ENCODE measurements at places on chromosomes 11 and 22.

DNA sequence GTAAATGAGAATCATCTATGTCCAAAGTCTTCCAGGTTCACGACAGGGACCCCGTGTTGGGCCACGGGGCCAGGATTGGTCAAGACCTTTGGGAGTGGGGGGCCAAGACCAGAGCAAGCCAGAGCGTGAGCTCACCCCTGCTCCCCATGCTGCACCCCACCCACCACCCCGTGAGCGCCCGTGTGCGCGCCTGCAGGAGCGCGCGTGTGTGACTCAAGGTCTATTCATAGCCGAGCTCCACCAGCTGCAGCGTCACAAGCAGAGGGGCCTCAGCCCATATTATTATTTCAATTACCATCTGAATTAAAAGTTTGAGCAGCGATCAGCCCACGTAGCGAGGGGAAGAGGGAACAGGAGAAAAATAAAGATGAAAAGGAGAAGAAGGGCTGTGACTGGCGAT, 5.2 kb downstream of the KCNJ4 start:
- no peak for DNase-seq

GRCh38 chr11:11125618-11126017, 227.4 kb downstream of the CSNK2A3 start:
- DNase-seq, result no peak

DNA sequence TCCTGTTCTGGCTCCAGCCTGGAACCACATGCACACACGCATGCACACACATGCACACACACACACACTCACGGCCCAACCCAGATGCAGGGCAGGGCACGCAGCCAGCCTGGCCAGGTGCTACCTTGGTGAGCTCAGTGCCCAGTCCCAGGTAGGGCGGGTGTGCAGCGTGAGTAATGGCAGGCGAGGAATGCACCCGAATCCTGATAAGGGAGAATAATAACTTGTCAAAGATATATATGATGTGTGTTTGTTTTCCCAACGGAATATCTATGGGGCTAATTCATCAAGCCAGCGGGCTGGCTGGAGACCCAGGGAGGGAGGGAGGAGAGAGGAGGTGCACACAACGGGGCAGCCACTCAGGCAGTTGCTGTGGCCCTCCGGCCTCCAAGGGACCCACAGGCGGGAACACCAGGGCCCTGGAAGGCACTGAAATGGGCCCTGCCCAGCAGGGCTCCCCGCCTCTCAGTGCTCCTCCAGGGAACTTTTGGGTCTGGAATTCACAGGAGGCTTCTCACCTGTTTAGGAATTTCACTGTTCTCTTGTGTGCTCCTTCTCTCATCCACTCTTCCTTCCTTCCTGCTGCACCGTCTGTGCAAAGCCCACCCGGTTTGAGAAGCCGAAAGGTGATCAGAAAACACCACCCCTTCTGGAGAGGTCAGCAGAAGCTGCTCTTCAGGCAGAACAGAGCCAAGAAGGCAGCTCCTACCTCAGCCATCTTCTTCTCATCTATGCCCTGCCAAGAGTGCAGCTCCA, 79.0 kb downstream of the BUD13 start:
- no peak for DNase-seq

DNA sequence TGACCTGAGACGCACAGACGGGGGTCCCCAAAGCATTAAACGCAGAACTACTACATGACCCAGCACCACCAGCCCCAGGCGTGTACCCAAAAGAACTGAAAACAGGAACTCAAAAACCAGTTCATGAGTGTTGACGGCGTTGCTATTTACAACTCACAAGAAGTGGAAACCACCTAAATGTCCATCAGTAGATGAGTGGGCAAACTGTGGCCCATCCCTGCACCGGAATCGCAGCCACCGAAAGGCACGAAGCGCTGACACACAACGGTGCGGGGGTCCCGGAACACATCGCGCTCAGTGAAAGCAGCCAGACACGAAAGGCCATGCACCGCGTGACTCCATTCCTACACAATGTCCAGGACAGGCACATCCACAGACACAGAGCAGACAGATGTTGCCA, 79.2 kb downstream of the TRMU start:
- DNase-seq, result no peak

- DNase-seq, result no peak
Observed at GRCh38 chr11:57709802-57710367, 2.1 kb downstream of the MED19 start.

GRCh38 chr22:32164075-32164860, 5.2 kb upstream of the C22orf42 start:
- no peak for DNase-seq

GRCh38 chr11:107719073-107719472, 7.2 kb upstream of the SLN start:
- no peak for DNase-seq

DNA sequence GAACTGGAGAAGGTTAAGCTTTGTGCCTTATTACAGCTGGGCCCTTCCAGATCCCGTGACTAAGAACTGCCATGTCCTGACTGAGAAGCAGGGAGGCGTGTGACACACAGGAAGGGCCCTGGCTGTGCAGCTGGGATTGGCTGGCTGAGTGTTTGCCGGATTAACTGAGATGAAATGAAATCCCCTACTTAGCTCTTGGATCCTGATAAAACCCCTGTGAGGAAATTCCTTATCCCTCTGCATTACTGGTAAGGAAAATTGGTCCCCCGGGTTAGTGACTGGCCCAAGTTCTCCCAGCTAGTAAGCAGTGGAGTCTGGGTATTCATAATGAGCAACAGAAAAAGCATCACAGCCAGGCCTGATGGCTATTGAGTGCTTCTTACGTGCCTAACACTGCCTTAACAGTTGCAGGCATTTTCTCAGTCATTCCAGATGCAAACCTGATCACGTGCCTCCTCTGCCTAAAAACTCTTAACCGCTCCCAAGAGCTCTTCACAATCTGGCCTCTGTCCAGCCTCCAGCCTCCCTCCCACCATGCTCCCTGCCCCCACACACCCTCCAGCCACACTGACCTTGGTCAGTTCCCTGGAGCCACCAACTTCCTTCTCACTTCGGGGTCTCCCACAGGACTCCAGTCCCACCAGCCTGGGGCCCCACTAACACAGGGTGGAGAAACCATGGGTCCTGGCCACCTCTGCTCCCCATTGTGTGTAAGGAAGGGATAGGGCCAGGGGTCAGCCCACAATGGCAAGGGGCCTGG, 37.8 kb downstream of the ARRB1 start:
- no peak for DNase-seq

DNA sequence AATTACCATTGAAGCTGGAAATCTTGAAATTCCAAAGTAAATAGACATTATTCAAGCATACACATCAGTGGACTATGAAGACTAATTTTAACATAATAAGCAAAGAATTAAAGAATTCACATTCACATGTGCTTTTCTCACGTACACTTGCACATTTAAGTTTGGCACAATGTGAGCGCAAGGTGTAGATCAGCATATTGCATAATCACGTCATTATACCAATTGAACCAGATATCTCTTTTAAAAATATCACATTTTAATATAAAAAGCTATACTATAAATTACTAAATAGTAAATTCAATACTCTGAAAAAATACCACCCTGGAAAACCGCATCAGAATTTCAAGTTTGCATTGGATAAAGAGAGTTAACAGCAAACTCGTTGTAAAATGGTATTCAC, 60.7 kb downstream of the SESN3 start:
- no peak for DNase-seq

DNA sequence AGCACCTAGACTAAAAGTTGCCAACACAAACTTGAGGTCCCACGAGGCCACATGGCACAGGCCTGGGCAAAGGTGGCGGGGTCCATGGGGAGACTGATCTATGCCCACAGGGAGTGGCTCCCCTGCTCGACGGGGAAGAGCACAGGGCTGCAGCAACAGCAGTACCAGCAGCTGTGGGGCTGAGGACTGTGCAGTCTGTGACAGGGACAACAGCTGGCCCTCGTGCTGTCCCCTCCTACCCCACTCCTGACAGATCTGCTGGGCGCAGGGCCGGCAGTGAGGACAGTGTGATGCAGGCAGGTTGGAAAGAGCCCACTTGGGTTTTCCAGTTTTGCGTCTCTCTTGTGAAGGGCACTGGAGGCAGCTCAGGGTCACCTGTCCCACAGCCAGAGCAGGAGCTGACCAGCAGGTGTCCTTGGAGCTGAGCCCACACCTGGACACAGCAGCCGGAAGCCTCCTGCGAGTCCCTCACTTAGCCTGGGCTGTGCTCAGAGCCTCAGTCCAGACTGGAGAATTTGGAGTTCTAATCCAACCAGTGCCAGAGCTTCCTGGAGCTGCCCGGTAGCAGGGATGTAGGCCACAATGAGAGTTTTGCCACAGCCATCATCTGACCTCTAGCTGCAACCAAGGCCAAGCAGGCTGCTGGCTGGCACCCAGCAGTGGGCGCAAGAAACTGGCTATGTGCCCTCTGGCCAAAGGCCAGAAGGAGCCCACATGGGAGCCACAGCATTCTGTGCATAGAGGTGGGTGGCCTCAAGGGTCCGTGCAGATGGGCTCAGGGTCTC, 3.6 kb upstream of the GAS2L1 start:
- no peak for DNase-seq

- DNase-seq, result no peak
Observed at GRCh38 chr11:28017816-28018215, 90.1 kb downstream of the KIF18A start.

- DNase-seq, result no peak
Observed at GRCh38 chr11:113638376-113638775, 67.7 kb downstream of the TMPRSS5 start.

DNA sequence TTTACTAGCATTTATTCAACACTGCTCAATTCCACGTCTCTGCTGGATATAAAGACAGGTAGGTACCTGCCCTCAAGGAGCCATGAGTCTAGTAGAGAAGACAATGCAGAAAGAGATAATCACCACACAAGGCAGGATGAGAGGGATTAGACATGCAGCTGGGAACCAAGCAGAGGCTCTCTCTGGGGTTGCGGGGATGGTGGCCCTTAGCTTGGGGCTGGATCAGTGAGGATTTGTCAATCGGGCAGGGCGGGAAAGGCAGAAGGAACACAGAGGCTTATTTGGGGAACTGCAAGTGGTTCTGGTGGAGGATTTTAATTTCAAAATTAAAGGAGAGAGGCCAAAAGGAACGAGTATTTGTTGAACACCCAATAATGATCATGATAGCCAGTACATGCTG, 8.5 kb upstream of the DMC1 start:
- no peak for DNase-seq

DNA sequence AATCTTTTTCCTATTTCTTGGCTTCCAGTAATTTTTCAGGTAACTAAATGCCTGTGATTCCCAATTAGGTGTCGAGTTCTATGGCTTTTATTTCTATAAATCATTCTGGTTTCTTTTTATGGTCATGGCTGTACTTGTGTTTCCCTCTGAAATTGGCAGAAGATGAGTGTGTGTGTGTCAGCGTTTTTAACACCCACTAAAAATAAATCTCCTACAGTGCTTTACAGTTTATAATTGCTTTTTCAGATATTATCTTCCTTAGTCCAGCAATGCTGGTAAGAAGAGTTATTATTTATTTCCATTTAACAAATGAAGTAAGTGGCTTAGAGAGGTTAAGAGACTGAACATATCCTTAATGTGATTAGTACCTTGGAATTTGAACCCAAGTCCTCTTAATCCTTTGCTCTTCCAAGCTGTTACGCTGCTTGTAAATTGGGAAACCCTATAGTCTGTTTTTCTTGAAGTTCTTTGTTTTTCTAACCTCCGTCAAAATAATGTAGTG, 125.2 kb downstream of the TEAD1 start:
- DNase-seq, result no peak

GRCh38 chr11:116938471-116939070, 101.1 kb upstream of the APOA1 start:
- no peak for DNase-seq

GRCh38 chr22:45462034-45462655, 40.5 kb upstream of the FBLN1 start:
- DNase-seq, result no peak

DNA sequence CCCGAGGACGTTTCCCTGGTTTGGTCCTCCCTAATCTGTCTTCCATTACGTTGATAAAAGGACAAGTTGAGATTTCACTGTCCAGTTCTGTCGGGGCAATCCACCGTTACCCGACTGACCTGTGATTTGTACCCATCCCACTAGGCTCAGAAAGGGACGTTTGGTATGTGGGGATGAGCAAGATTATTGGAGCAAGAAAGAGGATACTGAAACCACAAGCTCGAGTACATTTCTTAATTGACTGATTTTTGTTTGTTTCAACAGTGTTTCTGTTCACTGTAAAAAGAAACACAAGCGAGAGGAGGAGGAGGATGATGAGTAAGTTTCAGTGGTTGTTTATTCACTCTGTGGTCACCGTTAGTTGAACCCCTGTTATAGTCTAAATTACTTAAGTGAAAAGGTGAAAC, 969 bp downstream of the CCDC117 start:
- no peak for DNase-seq

Data from CD4-positive, alpha-beta T cell (primary cell).